ENCODE measurements at places on chromosomes 7 and 10.

DNA sequence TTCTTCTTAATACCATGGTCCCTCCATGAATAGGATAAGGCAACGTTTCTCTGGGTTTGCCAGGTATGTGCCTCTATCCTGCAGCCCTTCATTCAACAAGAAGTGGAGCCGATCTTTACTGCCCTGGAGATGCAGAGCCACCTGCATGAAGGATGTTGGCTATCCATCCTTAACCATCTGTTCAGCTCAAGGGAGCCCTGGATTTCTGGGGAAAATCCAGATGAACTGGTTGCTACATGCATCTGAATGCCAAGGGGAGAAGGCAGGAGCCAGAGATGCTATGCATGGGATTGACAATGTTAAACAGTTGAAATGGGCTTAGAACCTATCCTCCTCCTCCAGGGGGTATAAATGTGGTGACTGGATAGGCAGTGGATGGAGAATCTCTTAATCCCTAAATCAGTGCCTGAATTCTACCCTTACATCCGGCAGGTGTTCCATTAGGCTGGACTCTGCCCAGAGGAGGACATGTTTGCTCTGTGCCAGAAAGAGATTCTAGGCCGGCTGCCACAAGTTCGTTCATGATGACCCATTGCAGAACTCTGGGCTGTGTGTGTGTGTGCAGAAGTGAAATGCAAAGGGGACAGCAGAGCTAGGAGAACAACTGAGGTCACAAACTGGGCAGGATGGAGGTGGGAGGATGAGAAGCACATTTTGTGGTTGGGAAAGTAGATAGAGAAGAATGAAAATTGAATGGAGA is 15.6 kb downstream of the CPED1 start:
- no peak for DNase-seq

GRCh38 chr10:75875740-75876139 is 444.3 kb downstream of the LRMDA start:
- no peak for DNase-seq

DNA sequence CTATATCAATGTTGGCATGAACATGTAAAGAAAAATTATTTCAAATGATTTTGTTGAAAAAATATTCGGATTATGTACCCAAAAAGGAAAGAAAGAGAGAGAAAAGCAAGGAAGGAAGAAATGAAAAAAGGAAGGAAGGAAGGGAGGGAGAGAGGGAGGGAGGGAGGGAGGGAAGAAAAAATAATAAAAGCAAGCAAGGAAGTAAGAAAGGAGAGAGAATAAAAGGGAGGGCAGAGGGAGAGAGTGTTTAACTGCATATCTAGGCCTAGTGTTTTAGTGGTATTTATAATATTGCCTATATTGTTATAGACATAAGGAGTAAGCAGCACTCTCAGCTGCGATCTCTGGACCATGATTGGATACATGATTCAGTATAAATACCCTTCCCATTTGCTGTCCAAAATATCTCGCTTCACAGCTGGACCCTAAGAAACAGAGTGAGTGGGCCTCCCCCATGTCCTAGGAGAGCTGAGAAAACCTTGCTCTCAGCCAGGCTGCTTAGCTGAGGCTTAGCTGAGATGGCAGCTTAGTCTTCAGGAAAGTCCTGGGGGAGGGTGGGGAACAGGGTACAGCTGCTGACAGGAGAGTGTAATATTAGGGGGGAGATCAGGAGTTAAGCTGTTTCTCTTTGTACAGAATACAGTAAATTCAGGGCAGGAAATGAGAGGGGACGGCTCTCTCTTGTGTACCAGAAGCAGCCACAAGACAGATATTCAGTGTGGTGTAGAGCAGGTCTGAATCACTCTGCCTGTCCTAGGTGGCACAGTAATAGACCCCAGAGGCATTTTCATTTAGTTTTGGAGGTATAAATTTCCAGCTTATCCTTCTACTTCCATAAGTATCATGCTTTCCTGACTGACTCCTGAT is 66.8 kb upstream of the TARP start:
- no peak for DNase-seq

DNA sequence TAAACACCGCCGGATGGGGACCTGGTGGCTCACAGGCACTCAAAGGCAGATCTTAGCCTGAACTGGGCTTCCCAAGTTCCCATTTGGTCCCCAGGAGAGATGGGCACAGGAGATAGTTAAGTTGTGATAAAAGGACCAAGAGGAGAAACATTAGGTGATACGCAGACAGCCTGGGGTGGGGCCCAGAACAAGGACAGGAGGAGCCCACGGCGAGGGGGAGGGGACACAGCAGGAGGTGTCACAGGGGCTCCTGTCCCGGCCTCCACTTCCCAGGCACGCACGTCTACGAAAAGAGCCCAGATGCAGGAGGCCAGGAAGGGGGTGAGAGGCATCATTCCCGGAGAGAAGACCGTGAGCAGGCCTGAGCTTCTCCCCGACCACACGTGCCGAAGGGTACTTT is 16.3 kb upstream of the DNAAF5 start:
- DNase-seq, result no peak

DNA sequence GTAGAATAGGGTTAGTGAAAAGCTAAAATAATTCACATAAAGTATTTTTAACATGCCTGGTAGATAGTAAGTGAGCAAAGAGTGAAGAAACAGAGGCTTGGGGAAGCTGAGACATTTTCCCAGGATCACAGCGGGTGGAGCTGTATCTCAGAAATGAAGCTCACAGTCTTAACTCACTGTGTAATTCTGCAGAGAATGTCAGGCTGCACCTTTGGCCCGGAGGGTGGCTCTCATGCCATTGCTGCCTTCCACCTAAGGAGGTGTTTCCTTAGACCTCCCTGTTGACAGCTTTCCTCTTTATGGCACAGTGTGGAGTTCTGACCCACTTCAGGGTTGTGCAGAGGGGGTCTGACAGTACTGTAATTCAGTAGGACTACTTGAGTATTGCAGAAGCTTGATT is 2.9 kb upstream of the GTPBP4 start:
- no peak for DNase-seq

- DNase-seq, result no peak
These were observed 972.6 kb downstream of the KCNMA1 start for GRCh38 chr10:76665029-76665428.

DNA sequence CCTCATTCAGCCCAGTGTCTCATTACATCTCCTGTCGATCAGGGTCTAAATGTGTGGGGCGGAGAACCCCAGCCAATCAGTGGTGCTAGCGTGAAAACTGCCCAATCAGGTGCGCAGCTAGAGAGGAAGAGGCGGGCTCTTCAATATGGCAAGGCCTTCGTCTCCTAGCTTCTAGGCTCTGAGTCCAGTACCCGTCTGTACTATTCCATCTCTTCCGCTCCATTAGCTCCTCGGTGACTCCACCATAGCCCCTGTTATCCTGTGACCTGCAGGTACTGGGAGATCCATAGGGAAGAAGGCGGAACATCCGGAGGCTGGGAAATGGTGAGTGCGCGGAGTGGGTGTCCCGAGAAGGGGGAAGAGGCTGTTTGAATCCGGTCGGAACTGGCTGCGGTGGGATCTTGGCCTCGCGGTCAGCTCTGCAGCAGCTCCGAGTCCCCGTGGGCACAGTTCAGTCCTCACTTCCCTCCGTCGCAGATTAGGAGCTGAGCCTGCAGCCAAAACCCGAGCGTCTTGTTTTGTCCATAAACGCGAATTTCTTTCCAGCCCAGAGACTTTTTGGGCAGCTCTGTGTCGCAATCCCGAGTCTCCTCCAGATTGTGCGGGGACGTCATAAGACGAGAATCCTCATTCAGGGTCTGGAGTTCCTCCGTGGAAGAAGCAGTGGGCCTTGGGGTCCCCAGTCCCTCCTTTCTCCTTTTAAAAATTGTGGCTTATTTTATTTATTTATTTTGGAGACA is at the start of gene ZNF727:
Gene ZNF727 (plus strand): TSS at position 134 of the 740 bp plus-strand sequence. CDS start 188 bp downstream, at position 322.
- DNase-seq, result no peak

GRCh38 chr7:77679608-77680007 is 16.7 kb upstream of the RSBN1L start:
- no peak for DNase-seq

- DNase-seq, result peak; percentile 39
These were observed 559 bp upstream of the FKBP14 start for GRCh38 chr7:30027065-30027456.

- no peak for DNase-seq
These were observed 302.6 kb upstream of the SP4 start for GRCh38 chr7:21125297-21125696.

DNA sequence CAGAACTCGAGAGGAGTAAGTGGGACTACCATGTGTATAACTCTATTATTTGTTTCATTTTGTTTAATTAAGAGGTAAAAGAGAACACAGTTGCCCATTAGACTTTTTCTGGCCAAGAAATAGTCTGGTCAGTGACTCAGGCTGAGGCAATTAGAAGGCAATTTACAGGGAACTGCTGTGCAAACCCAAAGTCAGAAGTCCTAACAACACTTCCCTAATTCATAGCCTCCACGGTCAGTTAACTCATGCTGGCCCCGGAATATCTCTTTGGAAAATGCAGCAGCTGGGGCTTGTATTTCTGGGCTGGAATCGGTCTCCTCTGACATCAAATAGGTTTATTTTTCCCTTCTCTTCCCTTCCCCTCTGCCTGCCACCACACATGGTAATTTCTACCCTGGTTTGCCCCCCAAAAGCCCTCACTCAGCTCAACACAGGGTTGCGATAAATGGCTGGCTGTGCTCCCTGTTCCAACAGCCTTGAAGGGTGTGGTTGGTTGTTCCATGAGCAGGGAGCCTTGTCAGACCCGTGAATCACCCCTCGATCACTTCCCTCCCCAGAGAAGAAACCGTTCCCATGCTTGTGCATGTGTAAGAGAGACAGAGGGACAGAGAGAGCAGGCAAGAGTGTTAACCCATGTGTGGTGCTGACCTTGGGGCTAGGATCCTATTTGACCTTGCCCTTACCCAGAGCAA is 5.3 kb downstream of the SH3PXD2A start:
- DNase-seq, result peak; percentile 82

DNA sequence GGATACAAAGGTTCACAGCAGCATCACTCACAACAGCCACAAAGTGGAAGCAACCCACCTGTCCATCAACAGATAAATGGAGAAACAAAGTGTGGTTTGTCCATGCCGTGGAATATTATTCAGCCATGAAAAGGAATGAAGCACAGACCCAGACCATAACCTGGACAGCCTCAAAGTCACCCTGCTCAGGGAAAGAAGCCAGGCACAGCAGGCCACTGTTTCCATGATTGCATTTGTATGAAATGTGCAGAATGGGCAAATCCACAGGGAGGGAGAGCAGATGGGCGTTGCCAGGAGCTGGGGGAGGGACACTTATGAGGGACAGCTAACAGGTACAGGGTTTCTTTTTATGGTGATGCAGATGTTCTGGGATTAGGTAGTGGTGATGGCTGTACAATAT is 30.3 kb downstream of the FOXL3 start:
- DNase-seq, result no peak

DNA sequence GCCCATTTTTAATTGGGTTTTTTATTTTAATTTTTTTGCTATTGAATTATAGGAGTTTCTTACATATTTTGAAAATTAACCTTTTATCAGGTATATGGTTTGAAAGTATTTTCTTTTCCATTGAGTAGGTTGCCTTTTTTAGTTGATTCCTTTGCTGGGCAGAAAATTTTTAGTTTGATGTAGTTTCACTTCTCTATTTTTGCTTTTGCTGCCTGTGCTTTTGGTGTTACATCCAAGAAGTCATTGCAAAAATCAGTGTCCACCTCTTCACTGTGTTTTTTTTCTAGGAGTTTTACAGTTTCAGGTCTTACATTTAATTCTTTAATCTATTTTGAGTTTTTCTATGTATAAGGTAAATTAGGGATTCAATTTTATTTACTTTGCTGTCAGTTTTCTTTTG is 129.8 kb upstream of the FERD3L start:
- DNase-seq, result no peak

GRCh38 chr10:44087403-44087802 is 297.5 kb downstream of the CXCL12 start:
- no peak for DNase-seq

GRCh38 chr7:155850001-155850436 is 37.8 kb upstream of the SHH start:
- no peak for DNase-seq

- DNase-seq, result peak; percentile 13
These were observed 526 bp downstream of the SFRP5 start for GRCh38 chr10:97771055-97771891.

DNA sequence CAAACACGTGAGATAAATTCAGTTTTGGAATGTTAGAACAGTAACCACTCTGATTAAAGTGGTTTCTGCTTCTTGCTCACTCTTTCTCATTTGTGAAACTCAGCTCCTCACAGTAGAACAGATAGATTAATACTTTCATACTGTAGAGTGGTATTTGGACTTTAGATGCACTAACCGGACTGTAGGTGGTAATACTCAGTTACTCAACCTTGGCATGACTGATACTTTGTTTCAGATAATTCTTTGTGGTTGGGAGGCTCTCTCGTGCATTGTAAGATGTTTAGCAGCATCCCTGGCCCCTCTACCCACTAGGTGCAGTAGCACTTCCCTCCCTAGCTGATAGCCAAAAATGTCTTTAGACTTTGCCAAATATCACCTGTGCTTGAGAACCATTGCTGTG is 37.6 kb downstream of the MCU start:
- peak; percentile 37 for DNase-seq

DNA sequence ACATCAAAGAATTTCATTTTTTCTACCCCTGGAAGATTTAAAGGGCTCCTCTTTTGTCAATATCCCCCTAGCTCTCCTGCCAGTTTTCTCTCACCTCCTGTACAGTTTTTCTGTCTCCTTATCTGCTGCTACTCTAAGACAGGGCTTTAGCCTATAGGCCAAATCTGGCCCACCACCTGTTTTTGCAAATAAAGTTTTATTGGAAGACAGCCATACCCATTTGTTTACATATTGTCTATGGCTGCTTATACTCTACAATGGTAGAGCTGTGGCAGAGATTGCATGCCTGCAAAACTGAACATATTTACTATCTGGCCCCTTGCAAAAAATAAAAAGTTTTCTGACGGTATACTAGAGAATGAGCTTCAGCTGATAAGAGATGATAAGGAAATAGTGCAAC is 37.4 kb upstream of the GARS1 start:
- DNase-seq, result no peak

- DNase-seq, result peak; percentile 95
These were observed 283.1 kb upstream of the PITRM1 start for GRCh38 chr10:3455385-3456334.

GRCh38 chr7:80902019-80902418 is 16.8 kb downstream of the SEMA3C start:
- DNase-seq, result no peak

DNA sequence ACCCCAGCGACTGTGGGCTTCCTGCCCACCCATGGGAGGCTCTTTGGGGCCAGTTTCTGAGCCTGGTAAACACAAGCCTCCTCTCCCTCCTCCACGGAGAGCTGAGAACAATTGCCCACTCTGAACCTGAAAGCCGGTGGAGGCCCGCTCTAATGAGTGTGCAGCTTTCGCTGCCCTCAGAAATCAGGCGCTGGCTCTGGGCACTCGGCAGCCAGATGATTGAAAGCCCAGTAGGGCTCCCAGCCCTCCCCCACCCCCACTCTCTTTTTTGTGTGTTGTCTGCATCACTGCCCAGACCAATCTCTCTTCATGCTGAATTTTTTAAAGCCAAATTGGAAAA is 438.9 kb downstream of the RPS24 start:
- DNase-seq, result no peak

All from fibroblast of skin of back (primary cell).